ENCODE measurements at places on chromosomes 3 and 15. TPM values are rescaled to one million over a fixed set of nuclear protein-coding genes. Genes with fewer than 3 reads are reported as not detected.

Gene KIF23
- total RNA-seq, result 73.7 TPM

Gene ERICH6
- not detected for total RNA-seq

Gene RNU5B-1
- not detected for total RNA-seq

Gene GP5
- total RNA-seq, result not detected

Gene SOX14
- total RNA-seq, result not detected

Gene TLR9
- total RNA-seq, result not detected

Gene RPUSD2
- 17.5 TPM for total RNA-seq

Gene MYZAP
- 1.6 TPM for total RNA-seq

Gene CFAP20DC
- total RNA-seq, result 2.3 TPM

Gene ADPRH
- 2.6 TPM for total RNA-seq

Gene GOLGA6D
- 0.12 TPM for total RNA-seq

Gene GOLGA8S
- 0.09 TPM for total RNA-seq

Gene CD200
- total RNA-seq, result not detected

Gene SIDT1
- total RNA-seq, result 0.96 TPM

Gene FSIP1
- total RNA-seq, result 0.51 TPM

Gene KBTBD13
- not detected for total RNA-seq

Gene THSD4
- 21.4 TPM for total RNA-seq

Gene ZIC1
- total RNA-seq, result 0.07 TPM

Gene KLHL6
- total RNA-seq, result not detected
